ENCODE measurements at places on chromosomes 6 and 20. TPM values are rescaled to one million over a fixed set of nuclear protein-coding genes. Genes with fewer than 3 reads are reported as not detected.

GRCh38 chr6:133034509-133035206, 206.5 kb upstream of the EYA4 start:
- no peak for DNase-seq

GRCh38 chr20:60246751-60247150, 288.5 kb downstream of the CDH26 start:
- DNase-seq: no peak

DNA sequence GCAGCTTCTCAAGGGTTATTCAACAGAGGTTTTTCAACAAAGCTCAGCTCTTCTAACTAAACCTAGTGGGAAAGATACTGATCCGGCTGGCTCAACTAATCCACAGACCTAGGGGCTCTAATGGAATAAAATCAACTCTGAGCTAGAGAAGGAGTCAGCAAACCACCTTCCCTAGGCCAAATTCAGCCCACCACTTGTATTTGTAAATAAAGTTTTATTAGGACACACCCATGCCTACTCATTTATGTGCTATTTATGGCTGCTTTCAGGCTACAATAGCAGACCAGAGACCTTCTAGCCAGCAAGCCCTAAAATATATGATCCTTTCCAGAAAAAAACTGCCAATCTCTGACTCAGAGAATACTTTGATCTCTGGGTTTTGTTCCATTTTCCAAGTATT, 6.0 kb upstream of the RAB22A start:
- DNase-seq: no peak

- no peak for DNase-seq
These were observed 131.6 kb upstream of the NEDD9 start for GRCh38 chr6:11363881-11364576.

- no peak for DNase-seq
These were observed 79.8 kb downstream of the RALGAPA2 start for GRCh38 chr20:20632644-20633043.

GRCh38 chr20:52798124-52798523, 174.0 kb upstream of the TSHZ2 start:
- DNase-seq: no peak

DNA sequence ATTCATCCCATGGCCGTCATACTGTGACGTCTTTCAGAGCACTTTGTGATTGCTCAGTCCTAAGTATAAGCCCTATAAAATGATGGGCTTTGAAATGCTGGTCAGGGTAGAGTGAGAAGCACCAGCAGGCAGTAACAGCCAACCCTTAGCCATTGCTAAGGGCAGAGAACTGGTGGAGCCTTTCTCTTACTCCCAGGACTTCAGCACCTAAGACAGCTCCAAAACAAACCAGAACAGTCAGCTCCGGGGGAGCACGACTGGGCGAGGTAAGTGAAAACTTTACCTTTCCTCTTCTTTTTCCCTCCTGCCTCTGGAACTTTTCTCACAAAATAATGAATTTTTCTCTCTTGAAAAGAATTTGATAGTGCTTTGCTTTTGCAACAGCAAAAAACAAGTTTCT, at the start of gene VIP:
VIP (plus strand) TSS at position 104 of the 400 bp plus-strand sequence. CDS start 1,381 bp downstream, outside the sequence.
- peak; percentile 39 for DNase-seq

DNA sequence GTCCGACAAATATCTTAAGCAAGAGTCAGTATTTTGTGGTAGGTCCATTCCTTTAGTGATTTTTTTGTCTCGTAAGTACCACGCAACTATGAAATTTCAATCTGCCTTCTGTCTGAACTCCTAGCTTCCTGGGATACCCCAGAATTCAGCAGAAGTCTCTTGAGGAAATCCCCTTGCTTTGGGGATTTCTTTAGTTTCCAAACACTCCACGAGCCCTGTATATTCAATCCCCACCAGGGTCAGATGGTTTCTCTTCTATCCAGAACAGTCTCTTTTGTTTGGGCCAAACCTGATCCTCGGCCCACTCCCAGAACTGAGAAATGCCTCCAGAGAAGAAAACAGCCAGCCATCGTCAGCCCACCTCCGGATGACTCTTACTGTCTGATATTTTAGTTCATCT, 113.0 kb downstream of the CHD6 start:
- no peak for DNase-seq

GRCh38 chr6:112429226-112429625, 82.1 kb downstream of the RFPL4B start:
- DNase-seq: peak; percentile 11

GRCh38 chr20:774016-774659, 5.8 kb upstream of the SLC52A3 start:
- DNase-seq: no peak

DNA sequence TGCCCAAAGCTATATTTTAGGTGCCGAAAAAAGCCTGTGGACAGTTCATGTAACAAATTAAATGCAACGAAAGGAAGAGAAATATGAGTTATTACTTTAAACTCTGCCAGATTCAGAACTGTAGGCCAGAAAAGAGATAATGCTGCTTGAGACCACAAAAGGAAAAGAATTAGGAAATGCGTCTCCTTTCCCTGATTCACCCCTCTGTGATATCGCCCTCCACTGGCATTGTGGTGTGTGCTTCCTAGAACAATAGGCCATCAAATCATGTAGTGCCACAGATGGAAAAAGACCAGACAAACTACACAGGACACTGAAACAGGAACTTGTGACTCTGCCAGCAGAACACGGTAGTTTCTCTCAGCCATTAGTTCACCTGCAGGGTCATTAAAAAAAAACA, 14.7 kb upstream of the LAMA4 start:
- DNase-seq: no peak

GRCh38 chr20:48202334-48203113, 417.2 kb upstream of the SULF2 start:
- no peak for DNase-seq

Gene TREM1
- total RNA-seq: 0.57 TPM

Gene WASF1
- 14.2 TPM for total RNA-seq

Gene ARG1
- not detected for total RNA-seq

Gene SGK2
- not detected for total RNA-seq

Gene PARD6B
- total RNA-seq: 2.1 TPM

Gene EGFL8
- total RNA-seq: 1.4 TPM

Gene RAET1E
- 11.3 TPM for total RNA-seq

DNA sequence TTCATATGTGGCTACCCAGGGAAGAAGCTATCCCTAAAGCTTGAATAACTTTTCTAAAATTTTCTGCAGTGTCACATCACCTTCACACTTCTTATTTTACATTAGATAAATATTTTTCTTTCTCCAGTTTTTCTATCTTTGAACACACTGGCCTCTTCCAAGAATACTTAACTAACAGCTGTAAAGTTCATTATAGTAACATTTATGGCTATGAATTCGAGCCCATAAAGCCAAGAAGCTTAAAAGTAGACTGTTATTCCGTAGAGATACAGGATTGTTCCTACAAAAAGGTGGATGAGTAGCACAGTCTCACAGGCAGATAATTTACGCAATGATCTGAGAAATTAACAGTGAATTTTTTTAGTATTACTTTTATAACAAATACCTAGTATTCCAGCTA, 55.7 kb upstream of the BMP5 start:
- no peak for DNase-seq

Gene ABHD16B
- not detected for total RNA-seq

DNA sequence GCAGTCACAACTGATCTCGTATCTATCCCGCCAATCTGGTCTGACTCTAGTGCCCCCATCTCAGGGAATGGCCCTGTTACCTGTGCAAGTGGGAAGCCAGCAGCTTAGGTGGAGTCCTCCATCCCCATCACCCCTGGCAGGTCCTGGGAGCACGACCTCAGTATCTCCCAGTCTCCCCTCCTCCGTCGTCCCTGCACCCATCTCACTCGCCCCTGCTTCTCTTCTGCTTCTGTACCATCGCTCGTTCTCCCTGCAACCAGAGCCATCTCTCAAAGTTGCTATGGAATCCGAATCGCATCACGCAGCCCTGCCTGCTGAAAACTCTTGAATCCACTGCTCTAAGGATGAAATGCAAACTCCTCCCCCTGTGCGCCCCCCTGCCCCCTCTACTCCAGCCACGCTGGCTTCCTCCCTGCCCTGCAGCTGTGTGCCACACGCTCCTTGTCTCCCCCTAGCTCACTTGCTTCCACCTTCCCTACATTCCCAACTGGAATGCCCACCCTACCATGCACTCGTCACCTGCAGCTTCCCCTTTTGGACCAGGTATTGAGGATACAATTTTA, 64.0 kb upstream of the PTGIS start:
- DNase-seq: no peak

GRCh38 chr6:121000381-121000780, 333.9 kb downstream of the TBC1D32 start:
- DNase-seq: no peak

DNA sequence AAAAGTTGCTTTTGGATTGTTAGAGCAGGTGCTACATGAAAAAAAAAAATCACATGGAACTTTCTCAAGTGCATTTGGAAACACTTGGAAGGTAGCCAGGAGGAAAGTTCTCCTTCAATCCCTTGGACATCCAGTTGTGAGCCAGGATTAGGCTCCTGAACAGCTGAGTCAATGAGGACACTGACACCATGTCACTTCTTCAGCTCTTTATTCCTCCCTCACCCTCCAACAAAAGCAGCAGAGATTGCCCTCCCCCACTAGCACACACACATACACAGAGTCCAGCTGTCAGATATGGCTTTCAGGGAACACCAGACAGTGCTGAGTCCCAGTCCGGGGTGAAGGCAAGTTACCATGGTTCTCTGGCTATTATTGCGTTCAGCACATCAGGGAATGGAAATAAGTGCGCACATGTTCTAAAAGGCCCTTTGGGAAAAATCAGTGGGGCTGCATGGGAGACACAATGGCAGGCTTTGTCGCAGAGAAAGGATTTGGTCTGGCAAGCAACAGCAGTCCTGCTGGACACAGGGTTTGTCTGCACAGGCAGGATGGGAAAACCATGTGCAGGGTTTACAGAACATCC, 124.7 kb upstream of the MARCKS start:
- DNase-seq: no peak

Gene PNPLA1
- not detected for total RNA-seq

GRCh38 chr20:24661255-24661654, 191.8 kb downstream of the SYNDIG1 start:
- DNase-seq: no peak

Data from HT1080 (cell line).